ENCODE measurements at places on chromosomes 6 and 20.

GRCh38 chr20:48171626-48172356 lies 386.5 kb upstream of the SULF2 start:
- DNase-seq = no peak

- DNase-seq = no peak
These were observed 39.0 kb upstream of the TBXT start for GRCh38 chr6:166206510-166207283.

GRCh38 chr6:158663625-158664165 lies 13.8 kb downstream of the SYTL3 start:
- DNase-seq = no peak

DNA sequence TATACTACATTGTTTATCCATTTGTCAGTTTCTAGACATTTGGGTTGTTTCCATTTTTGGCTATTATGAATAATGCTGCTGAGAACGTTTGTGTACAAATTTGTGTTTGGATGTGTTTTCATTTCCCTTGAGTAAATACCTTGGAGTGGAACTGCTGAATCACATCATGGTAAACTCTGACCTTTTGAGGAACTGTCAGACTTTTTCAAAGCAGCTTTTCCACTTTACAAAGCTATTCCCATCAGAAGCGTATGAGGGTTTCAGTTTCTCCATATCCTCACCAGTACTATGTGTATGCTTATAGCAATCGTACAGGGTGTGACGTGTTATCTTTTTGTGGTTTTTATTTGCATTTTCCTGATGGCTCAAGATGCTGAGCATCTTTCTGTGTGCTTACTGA lies 103.7 kb downstream of the MYO6 start:
- no peak for DNase-seq

- DNase-seq = no peak
These were observed 34.9 kb upstream of the PRDM1 start for GRCh38 chr6:106051226-106051625.

DNA sequence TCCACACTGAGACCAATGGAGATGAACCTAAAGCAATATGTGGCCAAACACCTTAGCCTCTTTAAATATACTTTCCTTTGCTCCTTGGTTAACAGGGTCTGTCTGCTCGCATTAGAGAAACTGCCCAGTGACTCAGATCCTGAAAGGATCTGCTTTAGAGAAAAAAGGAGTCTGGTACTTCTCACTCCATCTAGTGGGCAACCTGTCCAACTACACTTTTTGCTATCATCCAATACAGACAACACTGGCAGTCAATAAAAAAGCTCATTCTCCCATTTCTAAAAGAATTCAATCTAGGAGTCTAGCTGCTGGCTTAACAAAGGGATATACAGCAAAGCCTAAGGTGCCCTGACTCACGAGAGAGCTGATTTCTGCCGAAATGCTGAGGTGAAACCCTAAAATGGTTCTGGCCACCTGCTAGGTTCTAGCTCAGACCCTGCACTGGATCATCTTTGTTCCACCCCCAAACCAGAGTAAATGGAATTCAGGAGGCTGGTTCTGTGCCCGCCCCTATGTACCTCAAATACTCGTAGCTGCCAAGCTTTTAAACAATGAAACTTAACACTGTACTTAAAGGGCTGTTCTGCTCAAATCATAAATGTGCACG lies 11.5 kb downstream of the GNL1 start:
- DNase-seq = no peak

- DNase-seq = no peak
These were observed 22.2 kb upstream of the TULP4 start for GRCh38 chr6:158290040-158290439.

DNA sequence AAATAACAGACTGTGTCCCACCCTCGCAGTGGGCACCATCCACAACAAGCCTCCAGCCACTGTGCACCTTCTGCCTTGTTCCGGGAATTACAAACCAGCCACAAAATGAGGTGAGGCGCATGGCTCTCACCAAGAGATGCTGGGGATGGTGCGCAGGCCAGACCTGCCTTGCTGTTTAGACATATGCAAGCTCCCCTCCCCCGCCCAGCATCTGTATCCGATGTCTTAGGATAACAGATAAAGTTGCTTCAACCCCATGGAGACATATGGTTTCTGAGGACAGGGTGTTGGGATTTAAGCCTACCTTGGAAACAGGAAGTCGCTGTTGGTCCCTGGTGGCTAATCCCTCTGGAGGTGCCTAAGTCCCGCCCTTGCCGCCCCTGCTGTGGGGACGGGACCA lies 50.4 kb upstream of the MPC1 start:
- DNase-seq = no peak

DNA sequence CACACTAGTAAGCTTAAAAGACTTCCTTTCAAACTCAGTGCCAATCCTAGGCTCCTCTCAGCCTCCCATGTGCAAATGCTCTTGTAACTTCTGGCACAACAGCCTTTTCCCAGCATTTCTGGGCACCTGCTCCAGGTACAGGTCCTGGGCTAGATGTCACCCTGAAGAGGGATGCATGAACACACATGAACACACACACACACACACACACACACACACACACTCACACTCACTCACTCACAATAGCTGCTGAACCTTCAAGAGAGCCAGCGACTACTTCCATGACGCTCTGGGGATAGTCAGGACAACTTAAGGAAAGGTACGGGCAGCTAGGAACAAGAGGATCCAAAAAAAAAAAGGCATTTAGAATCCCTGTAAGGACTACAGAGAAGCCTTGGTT lies 122.8 kb downstream of the INSM1 start:
- DNase-seq = no peak

GRCh38 chr6:19837511-19838441 lies 606 bp downstream of the ID4 start:
- DNase-seq = no peak

DNA sequence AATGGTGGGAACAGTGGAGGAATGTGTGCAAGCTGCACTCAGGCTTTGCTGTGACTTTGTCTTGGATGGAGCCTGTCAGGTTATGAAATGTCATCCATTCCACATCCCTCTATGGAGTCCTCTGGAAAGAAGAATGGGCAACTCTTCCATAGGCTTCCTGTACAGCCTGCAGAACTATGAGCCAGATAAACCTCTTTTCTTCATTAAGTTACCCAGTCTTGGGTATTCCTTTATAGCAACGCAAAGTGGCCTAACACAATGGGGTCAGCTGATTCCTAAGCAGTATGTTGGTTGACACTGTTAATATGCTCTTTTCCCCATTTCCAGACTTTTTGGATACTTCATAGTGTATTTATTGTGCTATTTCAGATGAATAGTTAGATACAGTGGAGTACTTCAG lies 75.8 kb upstream of the IYD start:
- DNase-seq = no peak

GRCh38 chr6:113599444-113599843 lies 257.7 kb upstream of the MARCKS start:
- DNase-seq = no peak

- DNase-seq = no peak
These were observed 103.2 kb downstream of the BTBD3 start for GRCh38 chr20:12020846-12021245.

- DNase-seq = no peak
These were observed 184.3 kb downstream of the PRKN start for GRCh38 chr6:162543221-162543620.

- no peak for DNase-seq
These were observed 71.8 kb downstream of the ALDH8A1 start for GRCh38 chr6:134878136-134878535.

DNA sequence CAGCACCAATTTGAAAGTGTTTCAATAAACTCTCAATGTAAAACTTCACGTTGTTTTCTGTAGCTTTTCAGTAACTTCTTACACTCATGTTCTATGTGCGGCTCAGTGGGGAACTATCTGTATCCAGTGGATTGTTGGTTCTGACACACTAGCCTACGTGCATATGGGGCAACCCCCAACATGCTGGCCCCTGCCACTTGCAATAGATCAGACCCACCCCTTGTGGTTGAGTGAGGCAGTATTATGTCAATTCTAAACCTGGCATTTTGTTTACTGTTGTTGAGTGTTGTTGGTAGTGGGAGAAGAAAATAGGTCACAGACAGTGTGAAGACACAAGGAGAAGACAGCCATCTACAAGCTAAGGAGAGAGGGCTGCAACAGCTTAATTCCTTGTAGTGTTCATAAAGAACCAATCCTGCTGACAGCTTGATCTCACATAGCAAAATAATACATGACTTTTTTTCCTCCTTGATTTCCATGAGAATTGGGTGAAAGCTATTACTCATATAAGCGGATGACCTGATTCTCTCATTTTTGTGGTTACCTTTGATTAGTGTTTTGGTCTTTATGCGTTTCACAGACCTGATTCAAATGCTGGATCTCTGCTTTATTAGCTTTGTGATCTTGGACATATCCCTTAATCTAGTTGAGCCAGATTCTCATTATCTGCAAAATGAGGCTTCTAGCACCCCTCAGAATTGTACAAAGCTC lies 320.4 kb downstream of the LAMA2 start:
- no peak for DNase-seq

- DNase-seq = no peak
These were observed 26.3 kb downstream of the GNL1 start for GRCh38 chr6:30530014-30530413.

GRCh38 chr6:144438103-144438502 lies 153.0 kb downstream of the UTRN start:
- DNase-seq = no peak

DNA sequence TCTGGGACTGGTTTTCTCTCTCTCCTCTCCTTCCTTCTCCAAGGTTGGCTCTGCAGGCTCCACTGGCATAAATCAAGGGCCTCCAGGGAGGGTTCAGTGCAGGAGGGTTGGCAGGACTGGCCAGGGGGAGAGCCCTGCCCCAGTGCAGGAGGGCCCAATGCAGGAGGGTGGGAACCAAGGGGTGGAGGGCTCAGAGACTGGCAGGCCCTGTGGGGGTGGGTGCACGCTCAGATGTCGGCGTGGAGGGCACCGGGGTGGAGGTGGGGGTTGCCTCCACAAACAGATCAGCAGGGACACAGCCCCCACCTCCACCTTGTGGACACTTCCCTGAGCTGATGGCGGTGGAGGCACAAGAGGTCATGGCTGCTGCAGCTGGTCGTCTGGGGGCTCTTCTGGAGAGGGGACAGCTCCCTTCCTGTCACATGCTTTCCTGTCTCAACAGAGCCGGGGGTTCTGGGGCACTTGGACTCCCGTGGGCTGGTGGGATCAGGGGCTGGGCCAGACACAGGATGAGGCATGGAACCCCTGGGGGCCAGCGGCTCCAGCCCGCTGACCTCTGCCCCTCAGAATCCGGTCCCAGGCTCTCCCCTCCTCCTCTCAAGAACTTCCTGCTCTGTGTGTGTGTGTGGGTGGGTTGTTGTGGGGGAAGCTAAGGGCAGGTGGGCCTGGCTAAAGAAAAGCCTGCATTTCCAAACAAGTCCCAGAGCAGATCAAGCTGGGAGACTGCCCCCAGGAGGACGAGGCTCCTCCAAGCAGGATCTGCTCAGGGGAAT lies 2.7 kb upstream of the ABHD16B start:
- no peak for DNase-seq

- DNase-seq = no peak
These were observed 1349.1 kb upstream of the ADGRB3 start for GRCh38 chr6:67285770-67286495.

DNA sequence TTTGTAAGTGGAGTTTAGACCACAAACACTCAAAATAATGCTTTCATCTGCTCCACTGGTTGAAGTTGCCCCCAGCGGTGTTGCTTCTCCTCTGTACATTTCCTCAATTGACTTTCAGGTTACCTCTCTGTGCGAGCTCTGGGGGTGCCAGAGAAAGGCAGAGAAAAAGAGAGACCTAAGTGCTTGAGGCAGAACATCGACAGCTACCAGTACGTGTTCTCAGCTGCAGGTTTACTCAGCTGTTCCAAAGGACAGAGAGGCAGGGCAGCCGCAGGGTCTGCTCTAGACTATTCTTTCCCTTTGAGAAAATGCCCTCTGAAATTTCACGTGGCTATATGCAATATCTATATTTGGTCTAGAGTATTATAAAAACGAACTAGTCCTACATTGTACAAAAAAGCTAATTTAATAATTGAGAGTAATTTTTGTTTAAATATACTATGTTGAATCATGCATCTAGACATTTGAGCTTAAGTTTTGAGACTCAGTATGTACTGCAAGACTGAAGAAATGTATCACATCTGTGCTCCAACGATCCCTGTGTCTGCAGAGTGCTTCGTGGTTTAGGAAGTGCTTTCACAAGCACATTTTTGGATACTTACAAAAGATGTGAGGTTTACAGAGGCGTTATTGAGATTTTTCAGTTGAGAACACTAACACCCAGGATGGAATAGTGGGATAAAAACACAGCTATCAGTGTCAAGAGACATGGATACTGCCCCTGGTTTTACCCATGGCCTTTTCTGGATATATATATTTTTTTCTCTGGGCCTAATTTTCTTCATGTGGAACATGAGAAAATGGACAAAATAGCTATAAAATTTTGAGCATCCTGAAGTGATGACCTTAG lies 453.6 kb upstream of the FLRT3 start:
- DNase-seq = no peak

DNA sequence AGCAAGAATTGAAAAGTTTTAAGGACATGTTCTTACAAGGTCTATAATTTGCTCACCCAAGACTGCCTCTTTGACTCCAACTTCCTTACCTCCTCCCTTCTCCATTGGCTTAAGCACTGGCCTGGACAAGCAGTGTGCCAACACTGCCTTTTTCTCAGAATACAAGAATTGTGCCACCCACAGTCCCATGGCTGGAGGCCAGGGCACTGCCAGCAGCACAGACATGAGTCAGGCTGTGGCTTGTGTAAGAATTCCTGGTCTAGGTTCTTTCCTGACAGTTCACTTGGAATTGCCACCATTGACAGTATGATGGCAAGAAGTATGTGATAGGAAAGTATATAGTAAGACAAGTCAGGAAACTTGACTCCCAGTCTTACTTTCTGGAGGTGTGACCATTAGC lies 202.7 kb upstream of the MARCKS start:
- DNase-seq = no peak

GRCh38 chr20:22686097-22686496 lies 101.7 kb upstream of the FOXA2 start:
- DNase-seq = no peak

- DNase-seq = no peak
These were observed 129.6 kb downstream of the ZDHHC14 start for GRCh38 chr6:157510323-157511188.

GRCh38 chr20:986733-987355 lies 15.3 kb downstream of the RSPO4 start:
- DNase-seq = no peak

- DNase-seq = no peak
These were observed 6.9 kb upstream of the AKAP12 start for GRCh38 chr6:151232899-151233298.

GRCh38 chr20:40797425-40797824 lies 108.4 kb upstream of the MAFB start:
- no peak for DNase-seq

GRCh38 chr6:12504325-12504966 lies 212.1 kb upstream of the PHACTR1 start:
- DNase-seq = no peak
